ENCODE measurements at places on chromosomes 1 and 21. TPM values are rescaled to one million over a fixed set of nuclear protein-coding genes. Genes with fewer than 3 reads are reported as not detected.

AIRE gene
- total RNA-seq: not detected

ASTN1 gene
- 0.42 TPM for total RNA-seq

ACTN2 gene
- total RNA-seq: 0.20 TPM

ATAD3A gene
- total RNA-seq: 92.3 TPM

PRCC gene
- 78.1 TPM for total RNA-seq

ECE1 gene
- total RNA-seq: 66.8 TPM

FCRL5 gene
- total RNA-seq: not detected

Data from HCT116 (cell line).